ENCODE measurements at places on chromosomes 12 and 14. TPM values are rescaled to one million over a fixed set of nuclear protein-coding genes. Genes with fewer than 3 reads are reported as not detected.
A peak's percentile ranks its signal among the peaks of the same experiment; 100 is the strongest.

NXPH4 gene
- total RNA-seq = not detected

GRCh38 chr12:78441737-78442453, 422.7 kb upstream of the SYT1 start:
- no peak overlapping the region for H3K27ac ChIP-seq
- no peak for DNase-seq
- no peaks in the 10 kb centered on the region for H3K27me3 ChIP-seq
- H3K4me3 ChIP-seq = no peak overlapping the region

KLHL42 gene
- total RNA-seq = 54.5 TPM

- H3K27me3 ChIP-seq = peaks cover 58% of the 10 kb centered on the region
- H3K4me1 ChIP-seq = peaks cover 68% of the 10 kb centered on the region
- no peaks in the 10 kb centered on the region for H3K36me3 ChIP-seq
- H3K27ac ChIP-seq = peak overlapping the region; percentile 83
- H3K4me3 ChIP-seq = peak overlapping the region; percentile 63
- no peak for DNase-seq
These were observed 2.7 kb downstream of the BHLHE41 start for GRCh38 chr12:26122061-26122680.

GRCh38 chr12:5171701-5172100, 128.0 kb downstream of the KCNA5 start:
- H3K27ac ChIP-seq = no peak overlapping the region
- no peaks in the 10 kb centered on the region for H3K36me3 ChIP-seq
- H3K4me1 ChIP-seq = no peaks in the 10 kb centered on the region
- peaks cover 8% of the 10 kb centered on the region for H3K27me3 ChIP-seq

DNA sequence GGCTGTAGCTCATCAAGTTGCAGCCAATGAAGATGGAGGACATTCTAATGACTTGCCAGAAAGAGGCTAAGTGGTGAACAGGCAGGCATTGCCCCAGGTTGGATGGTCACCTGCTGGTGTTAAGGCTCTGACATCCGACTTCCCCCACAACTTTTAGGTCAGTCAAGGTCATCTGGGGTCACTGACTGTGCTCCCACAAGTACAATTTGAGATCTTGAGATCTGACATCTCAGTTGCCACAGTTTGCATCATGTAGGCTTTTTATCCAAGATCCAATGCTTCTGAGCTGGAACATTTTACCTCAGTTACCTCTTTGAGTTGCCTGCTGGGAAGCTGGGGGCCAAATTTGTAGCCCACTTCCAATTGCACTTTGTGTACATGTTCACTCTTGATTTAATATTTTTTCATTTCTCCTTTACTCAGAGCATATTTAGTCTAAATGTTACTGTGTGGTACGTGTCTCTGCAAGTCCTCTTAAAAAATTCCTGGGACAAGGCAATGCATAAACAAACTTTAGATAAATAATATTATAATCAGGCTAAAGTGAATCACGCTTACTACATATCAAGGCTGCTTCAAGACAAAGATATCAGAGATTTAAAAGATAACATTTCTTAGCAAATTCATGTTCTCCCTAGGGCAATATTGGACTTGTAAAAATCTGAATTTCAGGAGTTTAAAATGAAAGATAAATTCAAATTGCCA, 61.4 kb downstream of the SEL1L start:
- no peak overlapping the region for H3K27ac ChIP-seq
- H3K4me3 ChIP-seq = no peak overlapping the region
- H3K27me3 ChIP-seq = no peaks in the 10 kb centered on the region
- H3K36me3 ChIP-seq = peaks cover 26% of the 10 kb centered on the region
- no peak for DNase-seq

DNA sequence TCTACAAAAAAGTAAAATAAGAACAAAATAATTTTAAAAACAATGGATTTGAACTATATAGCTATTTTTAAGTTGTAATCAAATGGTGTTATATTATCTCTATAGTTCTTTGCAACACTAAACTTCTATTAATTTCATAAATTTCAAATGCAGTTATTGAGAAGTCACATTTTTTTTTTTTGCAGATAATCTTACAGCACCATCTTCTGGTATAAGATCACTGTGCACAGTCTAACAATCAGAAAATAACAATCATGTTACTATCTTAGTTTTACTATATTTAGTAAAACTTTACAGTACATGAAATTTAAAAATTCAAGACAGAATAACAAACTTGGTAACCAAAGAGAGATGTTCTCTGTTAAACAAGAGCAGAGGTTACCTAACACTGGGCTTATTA, 40.6 kb downstream of the GXYLT1 start:
- no peaks in the 10 kb centered on the region for H3K27me3 ChIP-seq
- H3K27ac ChIP-seq = no peak overlapping the region
- H3K4me3 ChIP-seq = no peak overlapping the region
- no peak for DNase-seq

DNA sequence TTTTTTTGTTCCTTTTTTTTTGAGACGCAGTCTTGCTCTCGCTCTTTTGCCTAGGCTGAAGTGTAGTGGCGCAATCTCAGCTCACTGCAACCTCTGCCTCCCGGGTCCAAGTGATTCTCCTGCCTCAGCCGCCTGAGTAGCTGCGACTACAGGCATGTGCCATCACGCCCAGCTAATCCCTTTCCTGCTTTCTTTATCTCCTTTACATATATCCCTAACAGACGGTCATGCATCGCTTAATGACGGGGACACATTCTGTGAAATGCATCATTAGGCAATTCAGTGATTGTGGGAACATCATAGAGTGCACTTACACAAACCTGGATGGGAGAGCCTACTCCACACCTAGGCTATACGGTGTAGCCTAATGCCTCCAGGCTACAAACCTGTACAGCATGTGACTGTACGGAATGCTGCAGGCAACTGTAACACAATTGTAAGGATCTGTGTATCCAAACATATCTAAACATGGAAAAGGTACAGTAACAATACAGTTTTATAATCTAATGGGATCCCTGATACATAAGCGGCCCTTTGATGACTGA, 32.8 kb downstream of the NOS1 start:
- no peak overlapping the region for H3K27ac ChIP-seq
- no peaks in the 10 kb centered on the region for H3K27me3 ChIP-seq
- no peak for DNase-seq
- no peaks in the 10 kb centered on the region for H3K36me3 ChIP-seq
- H3K4me1 ChIP-seq = no peaks in the 10 kb centered on the region
- H3K4me3 ChIP-seq = no peak overlapping the region
